Left ventricle myocardium superior (tissue), 1 donor: ENCODE measurements at places on chromosomes 7 and 10. TPM values are rescaled to one million over a fixed set of nuclear protein-coding genes. Genes with fewer than 3 reads are reported as not detected.

The DGKI gene
- total RNA-seq = 0.47 TPM

The TSPAN33 gene
- total RNA-seq = 15.1 TPM

The CALHM3 gene
- not detected for total RNA-seq

The TEX47 gene
- total RNA-seq = not detected

The MTPN gene
- total RNA-seq = 75.2 TPM

The SPDYE3 gene
- total RNA-seq = not detected

DNA sequence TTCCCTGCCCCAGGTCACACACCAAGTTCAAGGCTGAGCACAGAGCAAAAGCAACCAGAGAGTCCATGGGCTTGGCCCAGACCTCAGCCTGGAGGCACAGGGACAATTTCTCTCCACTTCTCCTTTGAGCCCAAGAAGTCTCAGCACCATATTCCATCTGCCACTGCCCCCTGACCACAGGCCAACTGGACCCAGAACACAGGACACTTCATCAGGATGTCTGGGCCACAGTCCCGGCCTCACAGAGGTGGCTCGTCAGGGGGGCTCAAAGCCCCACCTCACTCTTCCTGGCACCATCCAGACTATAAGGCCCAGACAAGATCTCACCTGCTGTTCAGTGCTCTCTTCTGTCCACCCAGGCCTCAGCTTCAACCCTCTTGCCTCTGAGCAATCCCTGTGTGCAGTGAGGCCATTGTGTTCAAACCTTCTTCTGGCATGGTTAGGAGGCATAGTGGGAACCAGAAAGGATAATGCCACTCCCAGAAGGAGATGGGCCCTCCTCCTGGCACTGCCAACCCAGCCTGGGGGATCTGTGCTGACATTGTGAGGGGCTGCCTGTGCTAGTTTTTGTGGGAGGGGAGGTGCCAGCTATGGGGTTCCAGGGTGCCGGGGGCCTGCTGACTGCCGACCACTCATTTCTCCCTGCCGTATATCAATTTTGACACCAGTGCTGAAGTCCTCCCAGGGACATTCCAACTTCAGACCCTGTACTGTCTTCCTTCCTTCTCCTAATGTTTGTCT, 49.7 kb upstream of the ANTXRL start:
- peak; percentile 12 for DNase-seq

- DNase-seq = no peak
Observed at GRCh38 chr7:130397758-130398073, 17.4 kb downstream of the CPA1 start.

GRCh38 chr10:22704471-22704911, 9.9 kb downstream of the PIP4K2A start:
- no peak for DNase-seq

DNA sequence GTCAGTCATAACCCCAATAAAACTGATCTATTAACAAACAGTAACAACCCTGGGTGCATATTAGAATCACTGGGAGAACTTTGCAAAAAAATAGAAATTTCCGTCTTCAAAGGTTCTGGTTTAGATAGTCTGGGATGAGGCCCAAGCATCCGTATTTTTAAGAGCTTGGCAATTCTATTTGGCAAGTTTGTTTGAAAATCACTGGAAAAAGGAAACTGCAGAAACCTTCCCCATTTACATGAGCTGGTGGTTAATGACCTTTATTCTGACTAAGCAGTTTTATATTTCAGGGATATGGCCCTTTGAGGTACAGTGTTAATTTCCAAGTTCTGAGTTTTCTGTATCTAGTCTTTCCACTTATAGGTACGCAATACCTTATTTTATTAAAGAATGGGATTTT, 115.8 kb upstream of the PRR15 start:
- DNase-seq = no peak

GRCh38 chr7:41661596-41661995, 41.3 kb downstream of the INHBA start:
- DNase-seq = no peak

DNA sequence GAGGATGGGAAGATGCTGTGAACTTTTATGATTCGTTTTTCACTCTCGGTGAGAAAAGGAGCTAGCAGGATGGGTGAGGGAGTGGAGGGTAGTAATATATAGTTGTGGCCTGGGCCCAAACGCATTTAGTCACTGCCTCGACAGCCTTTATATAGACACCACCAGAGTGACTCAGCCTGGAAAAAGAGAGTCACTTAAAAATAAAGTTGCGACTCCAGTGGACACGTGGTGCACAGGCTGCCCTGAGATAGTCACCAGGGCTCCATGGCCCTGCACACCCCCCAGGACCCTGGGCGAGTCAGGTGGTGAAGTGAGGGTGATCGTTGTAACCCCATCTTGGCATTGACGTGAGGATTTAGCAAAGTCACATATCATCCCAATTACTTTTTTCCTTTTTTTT, 106.7 kb downstream of the CUX1 start:
- DNase-seq = peak; percentile 57

DNA sequence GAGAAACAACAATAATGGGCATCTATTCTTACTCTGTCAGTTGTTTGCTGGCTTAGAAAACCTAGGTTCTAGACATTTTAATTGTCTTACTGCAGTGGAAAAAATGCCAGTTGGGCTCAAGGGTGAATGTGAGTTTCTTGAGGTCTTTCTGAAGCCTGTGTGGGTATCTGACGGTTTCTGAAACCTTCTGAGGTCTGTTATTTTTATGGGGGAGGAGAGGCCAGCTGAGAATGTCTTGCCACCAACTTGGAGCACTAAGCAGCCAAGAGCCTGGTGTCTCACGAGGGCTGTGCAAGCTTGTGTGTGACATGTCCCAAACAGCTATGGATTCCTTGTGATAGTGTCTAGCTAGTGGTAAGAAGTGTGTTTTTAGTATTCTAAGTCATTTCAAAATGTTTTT, 24.2 kb upstream of the DDC start:
- DNase-seq = no peak
